Left hindlimb (tissue), 1 donor: ENCODE measurements at places on chromosomes 6 and 20.

DNA sequence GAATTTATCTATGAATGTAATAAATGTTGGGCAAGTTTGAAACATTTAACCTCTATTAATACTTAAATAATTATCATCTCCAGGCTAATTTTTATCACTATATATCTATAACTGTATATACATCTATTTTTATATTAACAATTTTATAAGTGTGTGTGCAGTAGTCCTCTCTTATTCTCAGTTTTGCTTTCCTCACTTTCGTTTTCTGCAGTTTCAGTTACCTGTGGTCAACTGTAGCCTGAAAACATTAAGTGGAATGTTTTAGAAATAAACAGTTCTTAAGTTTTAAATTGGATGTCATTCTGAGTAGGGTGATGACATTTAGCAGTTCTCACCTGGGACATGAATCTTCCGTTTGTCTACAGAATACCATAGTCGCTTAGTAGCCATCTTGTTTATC is 379.4 kb upstream of the MAN1A1 start:
- DNase-seq: no peak

DNA sequence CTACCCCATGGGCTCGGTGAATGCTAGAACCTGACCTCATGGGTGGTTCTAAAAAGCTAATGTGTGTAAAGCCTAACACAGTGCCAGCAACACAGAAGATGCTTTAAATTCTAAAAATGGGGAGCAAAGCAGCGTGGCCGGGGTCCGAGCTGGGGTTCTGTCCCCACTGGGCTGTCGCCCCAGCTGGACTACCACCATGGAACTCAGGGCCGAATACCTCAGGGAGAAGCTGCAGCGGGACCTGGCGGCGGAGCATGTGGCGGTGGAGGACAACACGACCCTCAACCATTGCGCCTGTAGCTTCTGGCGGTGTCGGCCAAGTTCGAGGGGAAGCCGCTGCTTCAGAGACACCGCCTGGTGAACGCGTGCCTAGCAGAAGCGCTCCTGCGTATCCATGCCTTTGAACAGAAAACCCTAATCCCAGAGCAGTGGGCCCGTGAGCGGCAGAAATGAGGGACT is 8.4 kb downstream of the SOX4 start:
- DNase-seq: no peak

- DNase-seq: no peak
Measured at GRCh38 chr6:63149730-63150129, 61.5 kb upstream of the FKBP1C start.

DNA sequence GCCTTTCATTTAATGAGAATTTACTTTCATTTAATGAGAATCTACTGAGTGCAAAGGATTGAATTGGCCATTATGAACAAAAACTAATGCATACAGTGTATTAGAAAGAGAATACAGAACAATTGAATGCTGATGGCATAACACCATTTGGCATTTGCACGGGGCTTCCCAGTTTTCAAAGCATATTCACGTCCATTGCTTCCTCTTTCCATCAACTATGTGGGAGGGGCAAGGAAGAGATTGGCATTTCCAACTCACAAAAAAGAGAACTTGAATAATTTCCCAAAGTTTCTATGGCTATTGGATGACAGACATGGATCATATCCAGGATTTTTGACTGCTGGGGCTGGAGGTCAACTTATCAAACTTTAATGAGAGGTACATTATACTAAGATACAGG is 23.2 kb upstream of the ARG1 start:
- no peak for DNase-seq

DNA sequence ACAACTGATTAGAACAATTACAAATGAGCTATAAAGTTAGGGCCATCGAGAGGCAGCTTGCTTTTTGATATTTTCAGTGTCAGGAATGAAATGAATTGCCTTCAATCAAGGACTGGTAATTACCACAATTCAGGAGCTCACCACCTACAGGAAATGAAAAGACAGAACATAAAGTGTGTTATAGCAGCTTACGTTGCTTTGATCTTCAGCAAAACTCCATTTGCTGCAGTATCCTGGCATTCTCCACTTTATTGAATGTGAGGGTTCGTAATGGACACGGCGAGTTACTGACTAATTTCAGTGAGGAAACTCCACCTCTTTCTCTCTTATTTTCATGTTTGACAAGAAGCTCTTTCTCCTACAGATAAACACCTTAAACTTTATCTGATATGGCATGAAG is 440.0 kb upstream of the HSF2 start:
- DNase-seq: no peak

DNA sequence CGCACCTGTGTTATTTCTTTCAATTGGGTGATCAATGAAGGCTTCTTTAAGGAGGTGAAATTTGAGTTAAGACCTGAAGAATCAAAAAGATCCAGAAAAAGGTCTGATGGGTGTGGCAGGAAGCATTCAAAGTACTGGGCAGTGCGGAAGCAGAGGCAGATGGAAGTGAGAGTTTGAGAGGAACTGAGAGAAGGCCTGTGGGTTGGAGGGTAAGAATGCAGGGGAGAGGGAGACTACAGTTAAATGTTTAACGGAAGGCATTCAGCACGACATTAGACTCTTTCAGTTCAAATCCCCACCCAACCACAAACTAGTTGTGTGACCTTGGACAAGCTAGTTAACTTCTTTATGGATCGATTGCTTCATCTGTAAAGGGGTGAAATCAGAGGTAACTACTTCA is 50.5 kb upstream of the GCM1 start:
- DNase-seq: no peak

- peak; percentile 74 for DNase-seq
Measured at GRCh38 chr6:122609881-122610689, at the start of gene PKIB. TSS of gene PKIB (plus strand) at chr6:122610405. CDS start at chr6:122717795, 107,390 bp downstream.

DNA sequence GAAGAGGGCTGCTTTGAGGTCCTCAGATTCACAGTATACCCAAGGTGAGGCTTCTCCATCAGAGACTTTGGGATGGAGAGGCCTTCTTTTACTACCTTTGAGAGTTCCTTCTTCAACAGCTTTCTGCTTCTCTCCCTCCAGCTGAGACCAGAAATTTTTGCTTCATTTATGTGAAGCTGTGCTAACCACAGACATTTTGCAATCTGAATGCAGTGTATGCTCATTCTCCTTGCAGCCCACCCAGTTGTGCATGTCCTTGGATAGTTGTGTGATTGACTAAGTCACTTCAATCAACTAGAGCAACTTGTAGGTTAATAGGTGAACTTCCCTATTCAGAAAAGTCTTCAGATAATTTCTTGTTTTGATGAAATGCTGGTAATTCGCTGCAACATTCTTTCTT is 20.1 kb downstream of the DCBLD1 start:
- no peak for DNase-seq

DNA sequence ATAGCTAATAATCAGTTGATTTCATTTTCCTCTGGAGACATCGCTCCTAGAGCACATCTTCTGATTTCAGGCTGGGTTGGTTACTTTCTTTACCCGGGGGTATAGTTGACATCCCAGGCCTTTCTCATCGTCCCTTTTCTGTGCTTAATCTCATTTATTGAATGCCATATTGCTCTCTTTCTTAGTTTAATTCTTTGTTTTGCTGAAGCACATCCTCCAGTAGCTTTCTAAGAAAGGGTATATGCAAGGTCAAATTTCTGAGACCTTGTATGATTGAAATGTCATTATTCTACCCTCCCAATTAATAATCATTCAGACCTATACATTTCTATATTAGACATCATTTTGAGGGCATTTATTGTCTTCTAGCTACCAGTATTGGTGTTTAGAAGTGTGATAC is 2.6 kb upstream of the C20orf141 start:
- no peak for DNase-seq
